Nucleus accumbens (tissue), 56 donors: ENCODE measurements at places on chromosomes 7 and 10.

GRCh38 chr10:77028042-77028441, 609.6 kb downstream of the KCNMA1 start:
- DNase-seq: no peak

- no peak for DNase-seq
Observed at GRCh38 chr7:84799106-84799505, 387.8 kb downstream of the SEMA3D start.

- DNase-seq: no peak
Observed at GRCh38 chr10:6701289-6701688, 121.2 kb upstream of the PRKCQ start.

DNA sequence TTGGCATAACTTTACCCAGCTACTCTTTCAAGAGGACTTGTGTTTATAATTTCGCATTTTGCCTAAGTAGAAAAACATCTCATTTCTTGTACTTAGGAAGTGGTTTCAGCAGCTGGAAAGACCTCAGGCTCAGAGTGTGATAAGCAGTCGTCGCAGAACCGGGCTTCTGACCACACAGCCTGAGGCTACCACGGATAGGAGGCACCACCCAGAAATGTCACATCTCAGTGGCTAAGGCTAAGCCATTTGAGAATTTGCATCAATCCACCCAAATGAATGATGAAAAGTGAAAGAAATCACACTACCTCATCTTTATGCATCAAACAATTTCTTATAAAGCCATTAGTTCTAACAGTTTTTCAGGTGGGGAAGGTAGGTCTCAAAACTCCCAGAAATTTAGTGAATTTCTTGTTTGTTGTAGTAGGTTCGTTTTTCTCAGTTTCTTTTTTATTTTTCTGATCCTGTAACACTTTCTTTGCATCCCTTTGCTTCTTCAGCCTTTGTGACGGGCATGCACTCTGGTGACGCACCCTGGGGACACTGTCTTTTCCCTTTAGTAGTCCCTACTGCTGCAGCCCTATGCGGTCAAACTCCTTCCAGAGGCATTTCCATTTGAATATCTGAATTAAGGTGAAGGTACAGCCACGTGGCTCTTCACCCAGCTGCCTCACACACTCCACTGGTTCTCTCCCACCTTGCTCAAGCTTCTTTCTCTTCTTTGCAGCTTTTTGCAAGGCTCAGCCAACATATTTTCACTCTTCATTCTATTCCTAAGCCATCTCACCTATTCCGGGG, 68.5 kb downstream of the MAP3K8 start:
- DNase-seq: no peak

- DNase-seq: no peak
Observed at GRCh38 chr10:110615057-110615747, 28.9 kb upstream of the RBM20 start.

GRCh38 chr7:48424731-48425130, 253.5 kb downstream of the ABCA13 start:
- DNase-seq: no peak

GRCh38 chr10:119209035-119209735, 1.8 kb downstream of the GRK5 start:
- peak; percentile 71 for DNase-seq

DNA sequence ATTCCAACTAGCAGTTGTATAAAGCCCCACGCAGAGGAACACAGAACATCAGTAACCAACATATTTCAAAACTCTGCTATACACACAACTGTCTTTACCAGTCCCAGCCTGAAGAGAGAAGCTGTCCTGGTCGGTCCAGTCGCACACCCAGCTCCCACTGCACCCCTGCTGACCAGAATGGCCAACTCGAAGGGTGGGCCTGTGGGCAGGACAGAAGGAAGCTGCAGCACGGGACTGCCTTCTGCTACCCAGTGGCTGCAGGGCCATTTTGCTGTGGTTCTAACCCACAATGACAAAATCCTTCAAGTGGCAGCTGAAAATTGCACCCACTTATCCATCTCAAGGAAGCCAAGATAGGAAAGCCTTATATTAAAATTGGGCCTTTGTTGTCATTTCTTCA, 48.2 kb downstream of the GSDME start:
- no peak for DNase-seq

DNA sequence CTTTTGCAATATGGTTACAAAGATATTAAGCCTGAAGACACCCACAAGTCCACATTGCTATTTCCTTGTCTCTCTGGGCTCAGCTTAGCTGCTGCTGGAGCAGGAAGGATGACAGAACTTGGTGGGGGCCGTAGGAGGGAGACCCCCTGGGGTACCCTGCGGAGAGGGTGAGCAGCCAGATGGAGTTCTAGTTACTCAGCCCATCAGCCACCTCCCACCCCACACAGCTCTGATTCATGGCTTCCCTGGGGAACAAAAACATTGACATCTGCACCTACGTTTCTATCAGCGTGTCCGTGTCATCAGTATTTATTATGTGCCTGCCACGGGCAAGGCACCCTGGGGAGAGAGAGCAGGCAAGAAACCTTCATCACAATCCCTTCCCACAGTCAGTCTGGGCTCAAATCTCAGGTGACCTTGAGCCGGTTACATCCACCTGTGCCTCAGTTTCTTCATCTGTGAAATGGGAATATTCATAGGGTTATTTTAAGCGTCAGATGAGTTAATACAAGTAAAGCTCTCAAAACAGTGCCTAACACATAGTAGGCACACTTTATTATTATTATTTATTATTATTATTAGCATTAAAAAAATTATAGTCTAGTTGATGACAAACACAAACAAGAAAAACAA, 131.5 kb downstream of the C10orf105 start:
- no peak for DNase-seq

GRCh38 chr7:64045301-64046040, at the start of gene ZNF727:
Gene ZNF727 (plus strand): TSS chr7:64045434. CDS start chr7:64045622, 188 bp downstream.
- peak; percentile 81 for DNase-seq

DNA sequence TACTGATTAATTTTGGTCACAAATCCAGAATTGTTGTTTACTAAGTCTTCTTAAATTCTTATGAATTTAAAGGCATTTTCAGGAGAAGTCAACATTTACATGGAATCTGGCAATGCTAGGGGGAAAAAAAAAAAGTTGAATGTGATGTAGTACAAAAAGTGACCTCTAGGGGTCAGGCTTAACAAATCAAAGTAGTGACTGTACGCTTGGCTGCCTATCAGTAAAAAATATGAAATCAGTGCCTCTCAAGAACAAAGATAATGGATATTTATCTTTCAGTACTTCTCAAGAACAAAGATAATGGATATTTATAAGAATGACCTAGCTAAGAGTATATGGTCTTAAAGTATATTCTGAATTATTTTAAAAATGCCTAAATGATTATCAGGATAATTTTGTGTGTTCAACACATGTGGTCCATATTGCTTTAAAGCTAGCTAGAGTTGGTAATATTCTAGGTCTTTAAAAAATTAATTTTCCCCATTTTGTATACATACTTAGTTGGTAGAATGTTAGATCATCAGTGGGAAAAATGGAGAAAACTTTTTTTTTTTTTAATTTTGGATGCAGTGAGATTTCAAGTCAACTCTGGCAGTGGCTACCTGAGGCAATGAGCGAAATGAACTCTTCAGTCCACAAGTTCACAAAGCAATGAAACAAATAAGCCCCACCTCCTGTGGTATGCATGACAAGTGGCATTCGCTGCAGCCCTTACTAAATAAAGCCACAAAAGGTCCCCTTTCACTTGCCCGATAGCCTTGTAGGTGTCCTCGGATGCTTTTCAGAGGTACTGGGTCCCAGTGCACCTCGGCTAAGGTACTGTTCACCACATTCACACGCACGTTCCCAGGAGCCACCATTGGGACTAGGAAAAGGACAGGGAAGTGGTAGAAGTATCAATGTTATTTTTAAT, 51.2 kb upstream of the LAMB4 start:
- no peak for DNase-seq

GRCh38 chr7:74099031-74099430, 15.4 kb downstream of the LIMK1 start:
- no peak for DNase-seq

DNA sequence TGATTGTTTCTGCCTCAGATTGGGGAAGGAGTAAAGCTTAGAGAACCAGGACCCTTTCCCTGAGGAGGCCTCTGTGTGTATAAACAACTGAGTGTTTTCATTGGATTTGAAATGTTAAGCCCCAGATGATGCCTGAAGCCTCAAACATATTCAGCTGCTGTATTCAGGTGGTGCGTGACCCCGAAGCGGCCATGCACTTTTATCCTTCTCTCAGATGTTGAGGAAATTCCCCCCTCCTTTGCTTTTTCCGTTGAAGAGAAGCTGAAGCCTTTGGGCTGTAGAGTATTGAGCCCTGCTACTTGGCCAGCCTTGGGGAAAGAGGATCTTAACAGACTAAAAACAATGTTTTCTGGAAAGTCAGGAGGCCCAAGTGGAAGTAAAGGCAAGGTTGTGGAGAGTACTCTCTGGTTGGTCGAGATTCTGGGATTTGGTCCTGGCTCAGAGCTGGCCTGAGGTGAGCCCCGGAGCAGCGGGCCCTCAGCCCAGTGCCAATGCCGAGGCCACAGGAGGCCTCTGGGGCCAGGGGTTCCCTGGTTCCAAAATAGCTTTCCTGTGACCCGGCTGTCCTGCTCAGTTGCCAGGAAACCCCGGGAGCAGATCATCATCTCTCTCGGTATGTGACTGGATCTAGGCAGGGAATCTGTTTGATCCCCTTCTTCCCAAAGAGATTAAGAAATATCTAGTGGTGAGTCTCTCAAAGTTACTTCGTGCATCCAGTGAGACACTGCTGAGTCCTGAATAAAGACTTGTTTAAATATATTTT, 22.5 kb downstream of the FKBP6 start:
- no peak for DNase-seq

DNA sequence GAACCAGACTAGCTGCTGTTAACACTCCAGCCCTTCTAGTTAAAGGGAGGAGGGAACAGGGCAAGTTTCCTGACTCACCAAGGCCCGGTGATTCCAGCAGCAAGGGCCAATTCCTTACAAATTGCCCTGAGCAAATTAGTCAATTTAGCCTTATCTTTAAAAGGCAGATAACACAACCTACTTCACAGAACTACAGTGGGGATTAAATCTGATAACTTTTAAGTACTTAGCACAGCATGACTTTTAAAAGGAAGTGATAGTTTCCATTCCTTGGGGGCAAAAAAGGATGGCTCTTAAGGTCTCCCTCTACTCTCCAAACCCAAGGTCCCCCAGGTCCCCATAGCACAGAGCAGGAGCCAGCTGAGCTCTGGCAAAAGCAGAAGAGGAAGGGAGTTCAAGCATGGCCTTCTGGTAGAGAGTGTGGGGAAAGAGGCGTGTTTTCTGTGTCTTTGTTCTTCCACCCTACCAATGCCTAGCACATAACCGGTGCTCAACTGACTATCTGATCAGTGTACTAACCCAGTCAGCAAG, 4.0 kb downstream of the CDCA7L start:
- no peak for DNase-seq

DNA sequence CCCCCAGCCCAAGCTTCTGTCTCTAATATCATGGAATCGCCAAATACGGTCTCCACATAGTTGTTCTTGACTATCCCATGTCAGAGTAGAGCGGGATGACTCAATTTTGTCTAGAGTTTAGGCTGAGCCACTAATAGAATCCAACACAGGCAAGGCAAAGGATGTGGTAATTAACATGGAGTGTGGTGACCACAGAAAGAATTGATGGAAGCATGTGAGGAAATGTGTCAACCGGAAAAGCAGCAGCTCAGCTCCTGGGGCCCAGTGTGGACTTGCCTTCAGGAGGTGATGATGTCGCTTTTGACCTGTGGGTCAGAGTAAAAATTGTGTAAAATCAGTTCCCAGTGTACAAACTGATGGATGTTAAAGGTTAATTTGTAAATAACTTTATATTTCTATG, 139.3 kb upstream of the KLF6 start:
- DNase-seq: no peak

GRCh38 chr10:48612236-48612943, 7.5 kb upstream of the ARHGAP22 start:
- no peak for DNase-seq

- DNase-seq: no peak
Observed at GRCh38 chr7:100719523-100720278, 567 bp upstream of the EPO start.

DNA sequence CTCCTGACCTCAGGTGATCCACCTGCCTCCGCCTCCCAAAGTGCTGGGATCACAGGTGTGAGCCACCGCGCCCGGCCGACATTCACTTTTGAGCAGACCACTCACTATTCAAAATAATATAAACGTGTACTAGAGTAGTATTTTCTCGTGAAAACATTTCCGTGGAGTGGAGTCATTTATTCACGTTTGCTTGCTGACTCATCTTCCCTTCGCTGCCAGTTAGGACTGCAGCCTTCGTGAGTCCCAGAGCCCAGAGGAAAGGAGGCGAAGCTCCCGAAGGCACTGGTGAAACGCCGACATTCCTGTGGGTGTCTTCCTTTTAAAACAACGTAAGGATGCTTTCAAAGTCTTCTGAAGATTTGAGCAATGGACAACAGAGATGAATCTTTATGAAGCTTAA, 10.9 kb upstream of the INPP5A start:
- DNase-seq: no peak

DNA sequence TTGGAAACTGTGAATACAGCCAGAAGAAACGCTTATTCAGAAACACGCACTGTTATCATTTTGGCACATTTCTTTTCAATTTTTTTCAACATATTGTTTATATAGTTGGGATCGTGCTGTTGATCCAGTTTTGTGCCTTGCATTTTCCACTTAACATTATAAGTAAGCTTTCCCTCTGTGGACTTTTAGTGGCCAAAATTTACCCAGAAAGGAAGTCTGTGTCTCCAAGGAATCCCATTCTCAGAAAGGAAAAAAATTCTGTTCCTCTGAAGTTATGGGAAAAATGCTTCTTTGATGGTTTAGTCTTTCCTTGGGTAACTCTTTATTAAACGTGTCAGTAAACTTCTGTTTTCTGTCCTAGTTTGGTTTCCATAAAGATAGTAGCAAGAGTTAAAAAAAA, 280.0 kb downstream of the REEP3 start:
- no peak for DNase-seq

GRCh38 chr7:107201795-107202450, 33.1 kb downstream of the HBP1 start:
- no peak for DNase-seq

GRCh38 chr7:48876087-48876486, 48.3 kb upstream of the CDC14C start:
- no peak for DNase-seq

DNA sequence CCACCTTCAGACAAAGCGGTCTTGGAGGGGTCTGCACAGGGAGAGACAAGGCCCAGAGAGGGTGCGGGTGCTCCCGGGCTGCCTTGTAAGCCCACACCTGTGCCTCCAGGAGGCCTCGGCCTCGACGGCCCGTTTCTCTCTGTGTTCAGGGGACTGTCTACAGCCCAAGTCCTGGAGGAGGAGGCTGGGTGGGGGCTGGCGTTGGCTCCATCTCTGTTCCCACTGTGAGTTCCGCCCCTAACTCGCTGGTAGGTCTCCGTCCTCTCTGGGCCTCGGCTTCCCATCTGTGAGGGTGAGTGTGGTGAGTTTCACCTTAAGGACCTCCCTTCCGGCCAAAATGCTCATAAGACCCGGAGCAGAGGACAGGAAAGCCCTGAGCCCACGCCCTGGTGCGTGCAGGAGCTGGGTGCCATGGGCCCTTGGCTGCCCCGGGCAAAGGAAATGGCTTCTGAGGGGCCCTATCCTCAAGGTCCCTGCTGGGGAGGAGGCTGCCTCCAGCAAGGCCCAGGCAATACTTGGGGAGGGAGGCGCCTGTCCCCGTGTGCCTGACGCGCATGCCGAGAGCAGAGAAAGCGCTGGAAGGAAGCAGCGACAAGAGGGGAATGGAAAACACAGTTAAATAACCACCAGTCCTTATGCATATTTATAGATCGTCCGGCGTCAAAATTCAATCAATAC, 276.8 kb downstream of the ELFN1 start:
- DNase-seq: no peak
